ENCODE measurements at places on chromosomes 2 and 18. TPM values are rescaled to one million over a fixed set of nuclear protein-coding genes. Genes with fewer than 3 reads are reported as not detected.

The FBXO41 gene
- polyA plus RNA-seq = 2.1 TPM

The PLGLB2 gene
- 1.3 TPM for polyA plus RNA-seq

The PLCD4 gene
- 11.9 TPM for polyA plus RNA-seq

The MAPK4 gene
- polyA plus RNA-seq = 8.9 TPM

The TFPI gene
- polyA plus RNA-seq = 39.0 TPM

The CHPF gene
- 20.3 TPM for polyA plus RNA-seq

The SNTG2 gene
- 3.2 TPM for polyA plus RNA-seq

The CFC1 gene
- not detected for polyA plus RNA-seq

The LIMS2 gene
- polyA plus RNA-seq = 15.5 TPM

The TMEFF2 gene
- 12.6 TPM for polyA plus RNA-seq

The SERPINB13 gene
- polyA plus RNA-seq = not detected

The NCKAP5 gene
- 10.1 TPM for polyA plus RNA-seq

The CEBPZ gene
- 89.4 TPM for polyA plus RNA-seq

The ALPG gene
- not detected for polyA plus RNA-seq

The SLC16A14 gene
- 7.9 TPM for polyA plus RNA-seq

The MPV17 gene
- 97.4 TPM for polyA plus RNA-seq

The RAB6D gene
- polyA plus RNA-seq = 1.7 TPM

The SPATA3 gene
- polyA plus RNA-seq = not detected

The MC5R gene
- polyA plus RNA-seq = 0.22 TPM

The LYG1 gene
- polyA plus RNA-seq = 4.2 TPM

The ICA1L gene
- 24.4 TPM for polyA plus RNA-seq

The TUBA3E gene
- polyA plus RNA-seq = 0.18 TPM

The PROC gene
- polyA plus RNA-seq = 3.6 TPM

The NUP35 gene
- polyA plus RNA-seq = 26.7 TPM

The COL4A4 gene
- 48.6 TPM for polyA plus RNA-seq

The ABCG5 gene
- polyA plus RNA-seq = 0.63 TPM

The GPN1 gene
- polyA plus RNA-seq = 64.5 TPM

The BABAM2 gene
- polyA plus RNA-seq = 55.7 TPM

The GPR55 gene
- 0.17 TPM for polyA plus RNA-seq

The TBC1D8 gene
- polyA plus RNA-seq = 45.3 TPM

The CFAP65 gene
- 0.28 TPM for polyA plus RNA-seq
